ENCODE measurements at places on chromosomes 5 and 9. TPM values are rescaled to one million over a fixed set of nuclear protein-coding genes. Genes with fewer than 3 reads are reported as not detected.

DNA sequence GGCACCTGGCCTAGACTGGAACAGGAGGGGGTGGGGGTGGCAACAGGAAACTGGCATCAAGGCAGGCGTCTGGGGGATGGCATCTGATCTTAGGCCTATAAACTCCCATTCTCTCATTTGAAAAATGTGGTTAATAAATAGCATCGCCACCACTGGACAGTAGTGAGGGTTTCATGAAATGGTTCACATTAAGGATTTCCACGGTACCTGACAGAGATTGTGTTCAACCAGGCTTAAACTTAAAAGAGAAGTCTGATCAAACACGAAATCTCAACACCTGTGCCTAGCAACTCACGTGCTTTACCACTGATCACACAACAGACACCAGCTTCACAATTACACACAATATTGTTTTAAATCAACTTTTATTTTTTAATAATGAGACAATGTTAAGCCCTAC, 3.0 kb downstream of the DENND1A start:
- no peak for DNase-seq

DNA sequence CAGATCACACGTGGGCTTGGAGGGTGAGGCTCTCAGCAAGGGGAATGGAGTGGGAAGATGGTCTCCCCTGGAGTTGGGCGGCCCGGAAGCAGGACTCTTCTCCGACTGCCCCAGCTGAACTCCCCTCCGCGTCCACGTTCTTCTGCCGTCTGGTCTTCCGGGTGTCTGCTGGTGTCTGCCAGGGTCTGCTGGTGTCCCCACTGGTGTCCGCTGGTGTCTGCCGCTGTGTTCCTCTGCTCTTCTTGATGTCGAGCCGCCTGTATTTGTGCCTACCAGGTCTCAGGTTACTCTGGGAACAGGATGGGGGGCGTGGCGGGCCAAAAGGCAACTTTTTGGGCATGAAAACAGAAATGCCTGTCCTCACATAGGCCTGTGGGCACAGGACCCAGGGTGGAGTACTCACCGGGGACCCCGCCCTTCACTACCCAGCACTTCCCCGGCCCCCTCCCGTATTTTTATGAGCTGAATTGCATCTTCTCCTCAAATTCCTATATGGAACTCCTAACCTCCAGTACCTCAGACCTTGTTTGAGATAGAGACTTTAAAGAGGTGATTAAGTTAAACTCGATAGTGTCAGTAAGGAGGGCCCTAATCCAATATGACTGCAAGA, 675.4 kb downstream of the SEMA5A start:
- DNase-seq, result no peak

- DNase-seq, result no peak
Measured at GRCh38 chr5:170478306-170478705, 25.5 kb upstream of the KCNIP1 start.

DNA sequence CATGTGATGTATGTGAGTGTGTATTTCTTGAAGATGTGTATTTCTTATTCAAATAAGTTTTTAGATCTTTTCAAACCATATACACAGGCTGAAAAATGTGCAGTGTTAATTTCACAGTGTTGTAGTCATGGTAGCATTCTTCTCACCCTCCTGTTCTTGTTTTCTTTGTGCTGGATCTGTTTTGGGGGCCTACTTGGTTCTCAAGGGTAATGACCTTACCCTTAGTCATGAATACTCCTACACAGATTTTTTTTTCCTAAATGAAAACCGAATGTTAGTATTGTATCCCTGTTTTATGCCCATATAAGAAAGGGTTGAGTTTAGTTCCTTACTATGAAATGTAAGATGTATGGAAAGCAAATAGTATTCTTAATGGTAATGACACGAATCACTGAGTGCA, 88.0 kb downstream of the SLC44A1 start:
- DNase-seq, result peak; percentile 46

GRCh38 chr9:76373173-76373783, 20.9 kb downstream of the RFK start:
- peak; percentile 96 for DNase-seq

DNA sequence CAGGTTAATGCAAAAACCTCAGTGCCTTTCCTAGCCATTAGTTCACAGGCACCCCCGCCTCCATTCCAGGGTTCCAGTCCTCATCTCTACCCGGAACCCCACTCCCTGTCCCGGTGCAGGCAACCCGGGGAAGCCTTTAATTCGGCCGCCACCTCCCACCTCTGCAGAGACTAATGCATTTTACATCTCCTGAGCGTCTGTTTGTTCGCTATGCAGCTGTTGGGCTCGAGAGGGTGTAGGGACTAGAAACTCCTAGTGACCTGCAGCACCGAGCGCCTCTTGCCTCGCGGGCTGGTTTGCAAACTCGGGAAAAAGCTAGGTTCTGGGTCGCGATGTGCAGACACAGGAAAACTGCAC, 3.6 kb downstream of the GDNF start:
- no peak for DNase-seq

DNA sequence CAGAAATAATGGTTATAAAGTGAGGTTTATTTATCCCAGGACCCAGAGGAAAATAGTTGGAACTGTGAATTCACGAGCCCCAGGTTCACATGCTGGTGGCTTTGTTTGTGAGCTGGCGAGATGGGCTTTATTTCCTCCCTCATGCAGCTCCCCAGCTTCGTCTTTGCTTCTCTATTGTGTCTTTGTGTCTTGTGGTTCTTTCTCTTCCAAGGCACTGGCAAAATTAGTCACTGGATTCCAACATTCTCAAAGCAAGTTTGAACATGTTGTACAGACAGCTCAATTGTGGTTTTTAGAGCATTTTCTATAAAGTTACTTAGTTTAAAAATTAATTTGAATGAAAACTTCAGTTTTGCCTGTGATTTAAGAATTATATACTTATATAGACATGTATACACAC, 7.2 kb downstream of the NDUFS6 start:
- DNase-seq, result peak; percentile 23

- DNase-seq, result peak; percentile 80
Measured at GRCh38 chr5:33322632-33323031, 118.1 kb upstream of the TARS1 start.

DNA sequence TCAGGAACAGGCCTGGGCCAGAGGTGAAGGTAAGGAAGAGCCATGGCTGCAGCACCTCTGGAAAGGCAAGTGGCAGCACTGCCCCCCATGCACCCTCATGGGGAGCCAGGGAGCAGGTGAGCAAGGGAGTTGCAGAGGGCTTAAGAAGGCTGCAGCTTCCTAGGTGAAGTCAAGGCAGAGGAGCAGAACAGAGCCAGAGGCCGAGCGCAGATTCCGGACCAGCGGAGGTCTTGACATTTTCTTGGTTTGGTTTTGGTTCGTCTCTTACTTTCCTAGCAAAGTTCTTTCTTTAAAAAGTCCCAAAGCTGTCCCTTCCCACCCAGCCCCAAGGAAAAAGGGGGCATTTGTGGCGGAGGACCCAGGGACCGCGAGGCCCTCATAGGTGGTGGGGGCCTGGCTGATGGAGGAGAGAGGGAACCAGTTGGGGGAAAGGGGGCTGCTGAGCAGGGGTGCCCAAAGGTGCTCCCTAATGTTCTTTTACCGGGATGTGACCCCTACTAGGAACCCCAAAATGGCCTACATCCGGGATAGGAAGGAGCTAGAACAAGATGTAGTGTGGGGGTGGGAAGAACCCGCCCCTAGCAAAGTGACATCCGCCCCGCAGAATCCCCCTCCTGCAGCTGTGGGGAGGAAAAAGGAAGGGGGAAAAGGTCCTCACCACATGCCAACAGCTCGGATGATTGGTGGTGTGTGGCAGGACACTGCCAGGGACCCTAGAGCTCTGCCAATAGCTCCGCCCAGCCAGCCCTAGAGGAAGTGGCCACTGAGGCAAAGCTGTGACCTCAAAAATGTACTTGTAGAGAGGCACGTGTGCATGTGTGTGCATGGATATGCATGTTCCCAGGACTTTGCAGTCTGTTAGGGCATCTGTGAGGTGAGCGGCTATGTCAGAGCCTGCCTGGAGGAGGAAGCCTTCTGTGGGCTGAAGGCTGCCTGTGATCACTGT, 914 bp upstream of the CD72 start:
- DNase-seq, result no peak

- no peak for DNase-seq
Measured at GRCh38 chr9:14453286-14453685, 139.3 kb upstream of the NFIB start.

DNA sequence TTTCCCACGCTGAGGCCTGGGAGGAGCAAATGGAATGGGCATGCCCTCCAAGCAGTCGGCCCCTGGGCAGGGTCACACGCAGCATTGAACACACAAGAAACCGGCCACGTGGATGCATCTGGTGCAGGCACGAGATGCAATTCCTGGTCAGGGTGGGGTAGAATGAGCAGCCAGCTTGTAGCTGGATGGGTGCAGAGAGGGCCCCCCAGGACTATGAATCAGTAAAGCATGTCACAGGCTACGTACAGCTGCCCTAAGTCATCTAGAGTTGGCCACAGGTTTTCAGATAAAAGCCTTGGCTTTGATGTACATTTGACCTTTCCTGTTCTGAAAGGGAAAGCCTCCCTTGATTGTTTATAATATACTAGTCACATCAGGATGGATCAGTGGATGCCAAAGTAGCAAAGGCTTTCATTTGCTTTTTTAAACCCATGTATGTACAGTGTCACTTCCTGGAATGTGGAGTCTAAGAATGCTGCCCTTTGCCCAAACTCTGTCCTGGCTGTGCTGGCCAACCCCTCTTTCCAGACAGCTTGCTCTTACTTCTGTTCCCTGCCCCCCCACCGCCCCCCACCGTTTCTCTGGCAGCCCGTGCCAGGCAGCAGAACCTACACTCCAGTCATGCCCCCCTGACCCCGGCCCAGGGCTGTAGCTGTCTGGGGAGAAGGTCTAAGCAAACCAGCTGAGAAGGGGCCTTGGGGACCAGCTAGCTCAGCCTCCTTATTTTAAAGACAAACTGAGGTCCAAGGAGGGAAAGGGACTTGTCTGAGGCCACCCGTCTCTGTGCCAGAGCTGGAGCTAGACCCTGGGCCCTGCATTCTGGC, 169.2 kb downstream of the HSPA4 start:
- DNase-seq, result peak; percentile 62

DNA sequence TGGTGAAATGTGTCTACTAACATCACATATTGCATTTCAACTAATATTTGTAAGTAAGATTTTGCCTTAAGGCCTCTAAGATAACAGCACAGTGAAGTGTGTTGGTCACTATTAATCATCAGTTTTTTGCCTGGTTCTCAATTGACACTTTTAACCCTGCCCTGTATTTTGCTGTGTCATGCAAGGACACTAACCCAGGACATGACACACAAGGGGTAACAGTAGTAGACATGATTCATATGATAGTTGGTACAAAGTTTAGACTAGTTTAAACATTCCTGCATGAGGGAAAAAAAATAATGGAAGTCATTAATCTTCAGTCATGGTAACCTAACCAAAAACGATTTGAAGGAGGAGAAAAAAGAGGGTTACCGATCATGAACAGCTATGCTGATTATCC, 207.0 kb downstream of the DEPDC1B start:
- peak; percentile 48 for DNase-seq

DNA sequence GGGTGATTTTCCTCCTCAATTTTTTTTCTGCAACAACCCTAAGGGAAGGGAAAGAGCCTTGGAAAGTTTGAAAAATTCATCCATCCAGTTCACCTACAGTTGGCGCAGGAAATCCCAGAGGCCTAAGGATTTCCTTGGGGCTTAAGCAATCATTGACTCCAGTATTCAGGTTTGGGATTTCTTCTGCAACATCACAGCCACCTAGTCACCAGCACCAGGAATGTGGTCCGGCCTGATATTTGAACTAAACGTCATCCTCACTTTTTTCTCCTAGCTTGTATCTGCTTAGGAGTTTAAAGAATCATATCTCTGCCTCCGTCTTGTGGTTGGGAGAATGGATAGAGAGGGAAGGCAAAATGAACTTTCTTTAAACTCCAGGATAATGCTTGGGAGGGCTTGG, 20.2 kb upstream of the TLE4 start:
- no peak for DNase-seq

DNA sequence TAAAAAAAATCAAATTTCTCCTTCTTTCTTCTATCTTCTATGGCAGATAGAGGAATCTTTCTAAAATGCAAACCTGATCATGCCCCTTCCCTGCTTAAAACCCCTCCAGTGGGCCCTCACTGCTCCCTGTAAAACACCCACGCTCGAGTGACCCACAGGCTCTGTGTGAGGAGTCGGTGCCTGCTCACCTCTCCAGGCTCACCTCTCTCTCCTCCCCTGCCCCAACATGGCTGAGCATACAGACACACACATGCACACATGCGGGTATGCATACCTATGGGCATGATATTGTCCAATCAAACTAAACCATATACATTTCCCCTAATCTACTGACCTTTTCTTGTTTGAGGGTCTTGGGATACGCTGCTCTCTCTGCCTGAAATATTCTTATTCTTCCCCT, 40.8 kb upstream of the COL15A1 start:
- no peak for DNase-seq

DNA sequence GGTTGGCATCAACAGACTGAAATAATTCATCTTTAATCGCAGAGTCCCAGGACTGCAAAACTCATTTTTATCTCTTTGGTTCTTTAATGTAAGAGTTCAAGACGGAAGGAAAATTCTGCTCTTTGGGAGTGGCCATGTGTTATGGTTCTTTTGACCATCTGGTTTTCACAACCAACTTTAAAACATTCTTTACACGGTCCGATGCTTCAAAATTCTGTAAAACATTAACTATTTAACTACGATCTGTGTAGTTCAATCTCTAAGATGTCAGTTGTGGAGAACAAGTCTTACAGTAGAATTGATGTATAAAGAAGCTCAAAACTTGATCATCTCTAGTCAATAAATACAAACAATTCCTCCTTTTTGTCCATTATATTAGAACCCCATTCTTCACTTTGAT, 83.0 kb downstream of the CMYA5 start:
- DNase-seq, result no peak

GRCh38 chr5:118990582-118990981, 2.2 kb upstream of the DTWD2 start:
- DNase-seq, result no peak

- no peak for DNase-seq
Measured at GRCh38 chr5:137348759-137349158, 150.4 kb downstream of the SPOCK1 start.

- no peak for DNase-seq
Measured at GRCh38 chr5:128009403-128009802, 74.2 kb upstream of the SLC12A2 start.

The PCDHGA8 gene
- 2.5 TPM for total RNA-seq

The FOXD4L5 gene
- total RNA-seq, result under 0.01 TPM

The TCF7 gene
- total RNA-seq, result 1.1 TPM

The DRD1 gene
- 0.18 TPM for total RNA-seq

The SV2C gene
- 0.08 TPM for total RNA-seq

The FOXD4L4 gene
- total RNA-seq, result 0.09 TPM

The F2RL1 gene
- 3.1 TPM for total RNA-seq

The TTC33 gene
- 15.9 TPM for total RNA-seq

The IFNA2 gene
- total RNA-seq, result not detected

The WHRN gene
- total RNA-seq, result 2.1 TPM

Data from fibroblast of the aortic adventitia (primary cell).